ENCODE measurements at places on chromosomes 3 and 15.

GRCh38 chr3:56975567-56975966, 84.9 kb upstream of the SPATA12 start:
- no peaks in the 10 kb centered on the region for H3K36me3 ChIP-seq
- peak overlapping the region; percentile 85 for H3K27ac ChIP-seq
- peaks cover 6% of the 10 kb centered on the region for H3K4me1 ChIP-seq
- H3K27me3 ChIP-seq, result no peaks in the 10 kb centered on the region

- no peaks in the 10 kb centered on the region for H3K27me3 ChIP-seq
- H3K4me3 ChIP-seq, result no peak overlapping the region
- no peaks in the 10 kb centered on the region for H3K36me3 ChIP-seq
- no peaks in the 10 kb centered on the region for H3K4me1 ChIP-seq
- no peak overlapping the region for H3K27ac ChIP-seq
Measured at GRCh38 chr3:59580996-59581395, 531.2 kb upstream of the CFAP20DC start.

GRCh38 chr15:99716540-99717095, 16.6 kb downstream of the LYSMD4 start:
- H3K27ac ChIP-seq, result peak overlapping the region; percentile 77
- peaks cover 1% of the 10 kb centered on the region for H3K4me1 ChIP-seq
- DNase-seq, result no peak
- H3K4me3 ChIP-seq, result no peak overlapping the region
- H3K36me3 ChIP-seq, result no peaks in the 10 kb centered on the region
- H3K27me3 ChIP-seq, result no peaks in the 10 kb centered on the region

- no peaks in the 10 kb centered on the region for H3K36me3 ChIP-seq
- H3K27me3 ChIP-seq, result no peaks in the 10 kb centered on the region
- no peak overlapping the region for H3K27ac ChIP-seq
- no peak overlapping the region for H3K4me3 ChIP-seq
Measured at GRCh38 chr3:196321162-196321561, 3.1 kb upstream of the DYNLT2B start.

DNA sequence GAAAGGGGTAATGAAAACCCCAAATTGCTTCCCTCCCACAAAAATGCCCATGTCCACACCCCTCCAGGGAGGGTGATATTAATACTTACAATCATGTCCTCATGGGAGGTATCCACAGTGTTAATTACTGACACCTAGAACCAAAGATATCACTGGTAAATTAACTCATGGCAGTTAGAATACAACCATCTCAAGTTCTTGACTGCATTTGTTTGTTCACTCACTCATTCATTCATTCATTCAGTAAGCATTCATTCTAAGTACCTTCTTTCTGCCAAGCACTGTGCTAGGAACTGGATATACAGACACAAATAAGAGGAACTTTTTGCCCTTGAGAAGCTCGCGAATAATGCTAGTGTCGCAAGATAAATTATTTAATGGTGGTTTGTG, 3.0 kb downstream of the SEC13 start:
- H3K36me3 ChIP-seq, result no peaks in the 10 kb centered on the region
- no peak overlapping the region for H3K4me3 ChIP-seq
- no peak for DNase-seq
- H3K4me1 ChIP-seq, result no peaks in the 10 kb centered on the region
- H3K27ac ChIP-seq, result no peak overlapping the region
- no peaks in the 10 kb centered on the region for H3K27me3 ChIP-seq

DNA sequence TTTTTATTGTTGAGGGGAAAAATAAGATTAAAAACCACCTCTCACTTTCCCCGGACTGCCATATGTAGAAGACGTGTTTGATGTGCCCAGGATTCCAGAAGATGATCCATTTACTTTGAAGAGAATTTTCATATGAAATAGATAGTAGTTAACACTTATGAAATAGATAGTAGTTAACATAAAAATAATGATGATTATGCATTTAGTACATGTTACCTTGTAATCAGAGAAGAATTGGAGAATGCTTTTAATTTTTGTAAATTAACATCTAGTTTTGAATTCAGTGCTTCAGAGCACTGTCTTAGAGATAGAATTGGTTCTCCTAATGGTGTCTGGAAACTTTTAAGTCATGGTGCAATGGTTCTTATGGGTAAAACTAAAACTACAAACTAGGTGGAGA, 46.1 kb upstream of the CRTC3 start:
- H3K4me3 ChIP-seq, result no peak overlapping the region
- no peaks in the 10 kb centered on the region for H3K4me1 ChIP-seq
- no peaks in the 10 kb centered on the region for H3K36me3 ChIP-seq
- no peak overlapping the region for H3K27ac ChIP-seq

- DNase-seq, result no peak
- H3K27me3 ChIP-seq, result no peaks in the 10 kb centered on the region
- H3K36me3 ChIP-seq, result no peaks in the 10 kb centered on the region
- H3K4me1 ChIP-seq, result peaks cover 13% of the 10 kb centered on the region
Measured at GRCh38 chr3:155853214-155854140, 750 bp downstream of the SLC33A1 start.

GRCh38 chr3:49879721-49880120, 10.0 kb upstream of the CAMKV start:
- no peak overlapping the region for H3K4me3 ChIP-seq
- no peak for DNase-seq
- no peaks in the 10 kb centered on the region for H3K36me3 ChIP-seq
- H3K27me3 ChIP-seq, result no peaks in the 10 kb centered on the region

- no peak for DNase-seq
- peak overlapping the region; percentile 32 for H3K4me3 ChIP-seq
- H3K4me1 ChIP-seq, result no peaks in the 10 kb centered on the region
- H3K27ac ChIP-seq, result no peak overlapping the region
Measured at GRCh38 chr15:51266656-51267050, 71.7 kb downstream of the CYP19A1 start.

- no peaks in the 10 kb centered on the region for H3K27me3 ChIP-seq
- no peak for DNase-seq
- no peak overlapping the region for H3K27ac ChIP-seq
- H3K4me3 ChIP-seq, result no peak overlapping the region
Measured at GRCh38 chr3:61369678-61370077, 118.4 kb upstream of the FHIT start.

- no peaks in the 10 kb centered on the region for H3K4me1 ChIP-seq
- H3K36me3 ChIP-seq, result no peaks in the 10 kb centered on the region
- no peak overlapping the region for H3K4me3 ChIP-seq
- DNase-seq, result no peak
Measured at GRCh38 chr15:34252545-34252944, 27.7 kb downstream of the EMC4 start.

GRCh38 chr3:172981407-172981983, 159.5 kb downstream of the SPATA16 start:
- no peak overlapping the region for H3K27ac ChIP-seq
- DNase-seq, result no peak
- H3K27me3 ChIP-seq, result no peaks in the 10 kb centered on the region
- H3K4me3 ChIP-seq, result no peak overlapping the region

DNA sequence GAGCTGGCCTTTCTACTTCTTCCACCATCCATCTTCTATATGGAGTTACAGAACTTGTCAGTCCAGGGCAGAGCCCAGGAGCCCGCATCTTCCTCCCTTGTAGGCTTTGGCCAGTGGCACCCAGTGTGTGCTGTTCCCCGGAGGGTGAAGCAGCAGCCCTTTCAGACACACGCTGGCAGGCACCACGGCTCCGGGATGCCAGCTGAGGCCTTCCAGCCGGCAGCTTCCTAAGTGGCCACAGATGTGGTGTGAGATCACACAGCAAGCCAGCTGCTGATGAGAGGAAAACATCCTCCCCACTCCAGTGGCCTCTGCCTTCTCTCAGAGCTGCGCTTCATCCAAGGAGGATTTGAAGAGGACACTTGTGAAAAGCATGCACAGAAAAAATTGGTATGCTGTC, 24.1 kb downstream of the CRABP1 start:
- H3K27me3 ChIP-seq, result no peaks in the 10 kb centered on the region
- no peaks in the 10 kb centered on the region for H3K4me1 ChIP-seq
- H3K4me3 ChIP-seq, result no peak overlapping the region
- no peak for DNase-seq
- no peak overlapping the region for H3K27ac ChIP-seq

DNA sequence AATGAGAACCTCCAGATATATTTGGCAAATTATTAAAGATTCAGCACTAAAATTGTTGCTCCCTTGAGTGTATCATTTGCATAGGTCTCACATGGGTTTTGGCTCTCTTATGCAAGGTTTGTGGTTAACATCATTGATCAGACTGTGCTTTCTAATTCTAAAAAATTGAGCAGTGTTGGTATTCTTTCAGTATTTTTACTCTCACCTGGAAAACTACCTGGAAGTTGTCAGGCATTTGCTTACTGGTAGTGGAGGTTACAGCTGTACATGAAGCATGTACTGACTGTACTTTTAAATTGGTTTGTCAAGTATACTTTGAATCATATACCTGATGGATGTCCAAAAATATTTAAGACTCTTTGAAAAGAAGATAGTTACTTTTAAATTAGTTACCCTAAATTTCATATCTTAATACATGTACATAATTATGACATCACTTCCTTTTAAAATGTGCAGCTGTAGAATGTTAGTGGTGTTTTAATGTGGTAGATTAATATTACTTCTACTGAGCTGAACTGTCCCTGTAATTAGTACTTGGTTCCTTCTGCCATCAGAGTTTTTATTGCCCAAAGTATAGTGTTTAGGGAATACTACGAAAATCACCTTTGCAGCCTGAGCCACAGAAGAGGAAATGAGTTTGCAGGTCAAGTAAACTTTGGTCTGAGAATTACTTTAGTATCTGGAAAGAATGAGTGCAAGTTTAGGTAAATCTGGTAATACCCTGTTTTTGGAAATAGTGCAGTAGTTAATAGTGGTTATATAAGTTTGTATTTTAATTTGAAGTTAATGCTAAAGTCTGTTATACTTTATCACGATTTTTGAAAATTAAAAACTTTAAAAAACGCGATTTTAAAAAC, 2.8 kb downstream of the CHD2 start:
- no peaks in the 10 kb centered on the region for H3K36me3 ChIP-seq
- DNase-seq, result no peak
- H3K4me1 ChIP-seq, result no peaks in the 10 kb centered on the region
- H3K27me3 ChIP-seq, result no peaks in the 10 kb centered on the region
- H3K27ac ChIP-seq, result peak overlapping the region; percentile 98
- peak overlapping the region; percentile 77 for H3K4me3 ChIP-seq

GRCh38 chr3:96991800-96992365, 177.5 kb downstream of the EPHA6 start:
- no peak overlapping the region for H3K4me3 ChIP-seq
- H3K27me3 ChIP-seq, result no peaks in the 10 kb centered on the region
- H3K36me3 ChIP-seq, result no peaks in the 10 kb centered on the region
- H3K4me1 ChIP-seq, result no peaks in the 10 kb centered on the region
- DNase-seq, result no peak

DNA sequence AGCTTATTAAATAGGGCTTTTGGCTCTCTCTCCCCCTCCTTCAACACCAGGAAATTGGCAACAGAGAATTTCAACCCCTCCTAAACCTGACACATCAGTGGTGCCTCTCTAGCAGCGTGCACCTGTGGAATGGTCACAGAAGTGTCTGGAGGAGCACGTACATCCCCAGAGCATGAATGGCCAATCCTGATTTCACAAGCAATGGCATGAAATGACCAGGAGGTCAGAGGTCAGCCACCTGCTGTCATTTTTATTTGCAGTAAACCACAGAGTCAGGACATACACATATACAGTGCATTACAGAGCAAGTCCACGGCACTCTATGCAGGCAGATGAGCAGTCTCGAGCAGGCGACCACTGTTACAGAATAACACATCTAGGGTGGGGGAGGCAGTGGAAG, 25.1 kb upstream of the ETV5 start:
- no peak for DNase-seq
- H3K4me1 ChIP-seq, result no peaks in the 10 kb centered on the region
- no peak overlapping the region for H3K4me3 ChIP-seq

DNA sequence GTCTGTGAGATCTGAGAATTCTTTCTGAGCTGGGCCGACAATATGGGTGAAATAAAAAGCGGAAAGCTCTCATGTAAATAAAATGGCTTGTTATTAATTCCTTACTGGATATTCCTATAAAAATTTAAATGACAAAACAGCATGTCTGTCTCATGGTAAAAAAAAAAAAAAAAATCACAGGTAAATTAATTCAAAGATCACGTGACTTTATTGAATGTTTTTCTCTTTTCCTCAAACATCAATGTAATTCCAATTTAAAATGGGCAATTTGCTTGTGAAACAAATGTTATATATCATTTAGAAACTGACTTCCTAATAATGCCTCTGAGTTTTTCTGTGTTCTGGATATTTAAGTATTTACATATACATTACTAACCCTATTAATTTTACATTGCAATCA, 280.3 kb downstream of the NR2F2 start:
- H3K27ac ChIP-seq, result no peak overlapping the region
- H3K4me1 ChIP-seq, result no peaks in the 10 kb centered on the region
- H3K36me3 ChIP-seq, result no peaks in the 10 kb centered on the region
- H3K27me3 ChIP-seq, result no peaks in the 10 kb centered on the region
- DNase-seq, result no peak

- H3K27ac ChIP-seq, result no peak overlapping the region
- no peak for DNase-seq
- H3K36me3 ChIP-seq, result no peaks in the 10 kb centered on the region
- H3K4me1 ChIP-seq, result no peaks in the 10 kb centered on the region
- no peak overlapping the region for H3K4me3 ChIP-seq
Measured at GRCh38 chr3:129238945-129239705, 10.3 kb upstream of the COPG1 start.

- H3K4me3 ChIP-seq, result no peak overlapping the region
- H3K27me3 ChIP-seq, result no peaks in the 10 kb centered on the region
- H3K4me1 ChIP-seq, result no peaks in the 10 kb centered on the region
- H3K27ac ChIP-seq, result no peak overlapping the region
- DNase-seq, result no peak
Measured at GRCh38 chr15:58555162-58556027, 123.6 kb downstream of the LIPC start.

Data from uterus (tissue), 4 donors.